KBM-7 (cell line): ENCODE measurements at places on chromosomes 2 and 18.

DNA sequence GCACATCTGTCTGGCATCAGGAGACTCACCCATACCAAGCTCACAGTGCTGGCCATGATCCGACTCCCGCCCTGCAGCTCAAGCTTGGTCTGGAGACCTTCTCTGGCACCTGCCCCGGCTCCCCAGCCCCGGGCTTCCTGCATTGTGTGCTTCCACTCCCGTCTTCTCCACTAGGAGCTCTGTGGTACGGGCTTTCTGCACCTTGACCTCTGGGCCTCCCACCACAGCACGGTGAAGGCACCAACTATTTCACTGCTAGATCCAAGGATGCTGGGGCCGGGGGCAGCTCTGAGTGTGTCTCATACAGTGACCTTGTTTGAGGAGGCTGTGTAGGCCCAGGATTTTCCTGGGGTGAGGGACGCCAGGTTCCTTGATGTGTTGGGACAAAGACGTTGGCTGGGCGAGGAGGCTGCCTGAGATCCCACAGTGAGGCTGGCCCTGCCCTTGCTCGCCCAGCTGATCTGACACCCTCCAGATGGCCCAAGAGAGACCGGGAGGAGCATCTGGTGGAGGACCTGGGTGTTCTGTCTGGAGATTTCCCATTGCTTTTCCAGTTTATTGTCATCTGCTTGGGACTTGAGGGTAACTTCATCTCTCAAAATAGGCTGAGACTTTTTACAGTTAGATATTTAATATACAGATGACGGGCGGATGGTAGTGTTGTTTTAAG, 64.0 kb downstream of the HPCAL1 start:
- no peak for DNase-seq

GRCh38 chr2:237870754-237871651, 11.6 kb downstream of the RAMP1 start:
- DNase-seq, result no peak

DNA sequence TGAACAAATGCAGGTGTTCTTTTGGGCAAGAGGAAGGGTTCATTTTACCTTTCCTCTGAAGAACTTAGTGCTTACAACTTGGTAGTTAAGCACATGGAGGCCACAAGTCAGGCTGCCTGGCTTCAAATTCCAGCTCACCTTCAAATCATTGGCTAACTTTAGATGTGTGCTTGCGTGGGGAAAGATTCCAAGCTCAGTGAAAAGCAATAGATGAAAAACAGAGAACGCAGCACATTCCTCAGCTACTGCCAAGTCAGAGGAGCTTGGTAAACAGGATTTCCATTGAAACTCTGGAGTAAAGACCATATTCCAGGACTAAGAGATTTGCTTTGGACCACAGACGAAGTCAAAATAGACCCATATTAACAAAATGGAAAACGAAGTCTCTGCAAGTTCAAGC, 96.3 kb upstream of the ASB18 start:
- DNase-seq, result no peak

GRCh38 chr2:177679611-177680605, 287.3 kb downstream of the AGPS start:
- no peak for DNase-seq

DNA sequence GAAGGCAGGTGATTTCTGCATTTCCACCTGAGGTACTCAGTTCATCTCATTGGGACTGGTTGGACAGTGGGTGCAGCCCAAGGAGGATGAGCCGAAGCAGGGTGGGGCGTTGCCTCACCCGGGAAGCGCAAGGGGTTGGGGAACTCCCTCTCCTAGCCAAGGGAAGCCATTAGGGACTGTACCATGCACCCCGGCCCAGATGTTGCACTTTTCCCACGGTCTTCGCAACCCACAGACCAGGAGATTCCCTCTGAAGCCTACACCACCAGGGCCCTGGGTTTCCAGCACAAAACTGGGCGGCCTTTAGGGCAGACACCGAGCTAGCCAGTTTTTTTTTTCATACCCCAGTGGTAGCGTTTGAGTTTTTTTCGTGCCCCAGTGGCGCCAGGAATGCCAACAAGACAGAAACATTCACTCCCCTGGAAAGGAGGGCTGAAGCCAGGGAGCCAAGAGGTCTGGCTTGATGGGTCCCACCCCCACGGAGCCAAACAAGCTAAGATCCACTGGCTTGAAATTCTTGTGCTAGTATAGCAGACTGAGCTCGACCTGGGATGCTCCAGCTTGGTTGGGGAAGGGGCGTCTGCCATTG, 75.9 kb upstream of the RANBP2 start:
- DNase-seq, result no peak

GRCh38 chr18:26978812-26979341, 113.4 kb upstream of the AQP4 start:
- DNase-seq, result no peak

DNA sequence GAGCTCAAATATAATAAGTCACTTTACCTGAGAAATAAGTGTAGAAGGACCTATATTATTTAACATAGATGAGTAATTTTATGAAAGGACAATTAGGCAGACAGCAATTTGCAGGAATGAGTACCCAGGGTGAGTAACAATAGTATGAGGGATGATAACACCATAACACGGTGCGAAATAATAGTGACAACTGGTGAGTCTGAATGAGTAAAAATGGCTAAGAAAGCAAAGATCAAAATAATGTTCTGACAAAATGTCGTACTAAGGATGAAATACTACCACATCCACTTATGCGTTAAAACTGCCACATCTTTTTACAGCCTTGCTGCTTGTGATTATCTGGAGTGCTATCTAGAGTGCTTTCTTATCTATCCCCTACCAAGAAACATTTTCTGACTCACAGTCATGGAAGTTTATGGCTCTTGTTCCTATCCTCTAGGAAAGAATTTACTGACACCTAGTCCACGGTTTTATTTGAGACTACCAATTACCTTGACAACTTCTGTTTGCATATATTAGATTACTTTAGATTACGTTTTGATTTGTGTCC, 929.7 kb downstream of the LRP1B start:
- DNase-seq, result no peak

DNA sequence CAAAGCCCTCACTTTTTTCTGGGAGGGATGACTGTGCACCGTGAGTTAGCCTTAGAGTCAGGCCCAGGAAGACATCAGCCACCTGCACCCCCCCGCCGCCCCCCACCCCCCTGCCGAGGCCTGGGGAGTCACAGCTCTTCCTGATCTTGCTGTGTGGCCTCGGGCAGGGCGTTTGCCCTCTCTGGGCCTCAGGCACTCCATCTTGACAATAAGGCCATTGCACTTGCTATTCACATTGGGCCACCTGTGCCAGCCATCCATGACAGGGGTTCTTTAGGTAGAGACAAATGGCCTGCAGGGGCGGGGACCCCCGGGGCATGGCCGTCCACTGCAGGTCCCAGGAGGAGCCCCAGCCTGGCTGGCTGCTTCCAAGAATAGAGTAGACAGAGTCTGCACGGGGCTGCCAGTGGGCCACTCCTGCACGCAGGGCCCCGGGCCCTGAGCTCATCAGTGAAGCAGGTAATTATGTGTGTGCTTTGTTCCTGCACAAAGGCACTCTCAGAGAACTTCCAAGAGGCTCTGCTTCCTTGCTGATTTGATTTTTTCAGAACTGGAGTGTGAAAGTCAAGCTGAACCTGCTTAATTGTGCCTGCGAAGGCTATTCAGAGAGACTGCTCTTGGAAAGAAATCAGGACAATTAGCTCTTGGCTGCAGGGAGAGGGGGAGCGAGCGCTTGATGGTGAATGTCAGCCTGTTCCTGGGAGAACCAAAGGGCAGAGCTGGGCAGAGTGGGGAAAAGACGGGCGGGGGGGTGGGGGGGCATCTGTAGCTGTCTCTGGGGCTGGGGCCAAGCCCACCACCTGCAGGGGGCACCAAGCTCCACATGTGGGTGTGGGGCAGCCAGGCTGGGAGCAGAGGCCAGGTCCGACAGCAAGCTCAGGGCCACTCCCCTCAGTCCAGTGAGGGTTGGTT, 40.3 kb downstream of the RRM2 start:
- no peak for DNase-seq

- DNase-seq, result no peak
These were observed 259.3 kb downstream of the NRXN1 start for GRCh38 chr2:50772607-50773006.

DNA sequence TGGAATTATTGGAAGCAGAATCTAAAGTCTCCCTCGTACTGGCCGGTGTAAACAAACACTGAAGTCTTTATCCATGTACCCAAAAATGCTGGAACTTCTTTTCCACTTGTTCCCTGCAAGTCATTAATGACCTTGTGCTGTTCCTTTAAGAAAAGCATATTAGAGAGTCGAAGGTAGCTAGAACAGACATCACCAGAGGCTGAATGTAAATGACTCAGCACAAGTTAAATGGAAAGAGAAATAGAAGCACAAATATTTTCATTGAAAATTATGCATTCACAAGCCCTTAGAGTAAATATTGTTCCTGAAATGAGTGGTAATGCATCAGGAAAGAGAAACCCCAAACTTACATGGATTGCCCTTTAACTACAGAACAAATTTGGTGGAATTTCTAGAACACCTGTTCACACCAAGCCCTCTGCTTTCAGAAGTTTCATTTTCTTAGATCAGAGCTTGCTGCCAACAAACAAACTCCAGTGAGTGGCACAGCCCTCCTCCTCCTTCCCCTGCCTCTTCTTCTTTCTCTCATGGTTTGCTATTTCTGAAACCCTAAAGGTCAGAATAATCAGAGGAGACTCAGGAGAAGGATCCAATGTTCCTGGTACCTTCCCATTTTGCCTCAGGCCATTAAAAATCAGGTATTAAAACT, 264.3 kb downstream of the TXNL1 start:
- no peak for DNase-seq
